C1 segment of cervical spinal cord (tissue), 14 donors: ENCODE measurements at places on chromosomes 5 and 9.

DNA sequence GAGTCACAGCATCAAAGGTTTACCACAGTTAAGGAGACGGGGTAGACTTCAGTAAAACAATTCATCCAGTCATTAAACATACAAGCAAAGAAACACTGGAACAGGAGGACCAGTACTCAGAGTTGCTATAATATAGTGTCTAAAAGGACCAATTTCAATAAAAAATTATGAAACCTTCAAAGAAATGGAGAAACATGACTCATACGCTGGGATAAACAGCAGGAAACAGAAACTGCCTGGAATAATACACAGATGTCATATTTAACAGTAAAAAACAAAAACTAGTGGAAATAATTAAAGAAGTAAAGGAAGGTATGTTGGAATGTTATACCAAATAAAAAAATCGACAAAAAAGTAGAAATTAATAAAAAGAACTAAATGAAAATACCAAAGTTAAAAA, 1075.9 kb downstream of the NR2F1-AS1 start:
- DNase-seq = no peak

- DNase-seq = no peak
These were observed 22.8 kb downstream of the SMIM3 start for GRCh38 chr5:150801117-150801927.

DNA sequence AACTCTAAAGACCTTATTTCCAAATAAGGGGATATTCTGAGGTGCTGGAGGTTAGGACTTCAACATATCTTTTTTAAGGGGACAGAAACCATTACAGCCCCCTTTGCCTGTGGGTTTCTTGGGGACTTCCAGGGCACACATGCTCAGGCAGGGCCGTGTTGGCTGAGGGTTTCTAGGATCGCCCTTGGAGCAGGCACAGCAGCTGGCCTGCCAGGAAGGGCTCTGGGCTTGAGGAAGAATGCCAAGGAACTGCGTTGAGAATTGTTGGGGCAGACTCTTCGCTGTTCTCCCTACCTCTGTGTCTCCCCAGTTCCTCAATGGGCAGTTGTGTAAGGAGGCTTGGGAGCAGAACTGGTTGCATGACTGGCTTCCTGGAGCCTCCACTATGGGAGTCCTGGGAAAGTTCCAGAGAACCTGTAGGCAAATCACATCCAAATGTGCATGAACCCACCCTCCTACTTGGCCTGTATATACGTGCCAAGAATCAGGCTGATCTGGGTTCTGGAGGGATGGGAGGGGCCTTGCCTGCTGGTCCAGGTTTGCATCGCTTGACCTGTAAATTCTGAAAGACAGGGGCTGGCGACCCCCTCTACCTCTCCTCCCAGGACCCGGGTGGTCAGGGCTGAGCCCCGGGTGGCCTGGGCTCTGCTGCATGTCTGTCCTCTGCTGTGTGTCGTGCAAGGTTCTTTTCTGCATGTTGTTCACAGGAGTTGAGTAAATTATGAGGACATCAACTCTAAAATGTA, 65.5 kb downstream of the HSPA4 start:
- no peak for DNase-seq

DNA sequence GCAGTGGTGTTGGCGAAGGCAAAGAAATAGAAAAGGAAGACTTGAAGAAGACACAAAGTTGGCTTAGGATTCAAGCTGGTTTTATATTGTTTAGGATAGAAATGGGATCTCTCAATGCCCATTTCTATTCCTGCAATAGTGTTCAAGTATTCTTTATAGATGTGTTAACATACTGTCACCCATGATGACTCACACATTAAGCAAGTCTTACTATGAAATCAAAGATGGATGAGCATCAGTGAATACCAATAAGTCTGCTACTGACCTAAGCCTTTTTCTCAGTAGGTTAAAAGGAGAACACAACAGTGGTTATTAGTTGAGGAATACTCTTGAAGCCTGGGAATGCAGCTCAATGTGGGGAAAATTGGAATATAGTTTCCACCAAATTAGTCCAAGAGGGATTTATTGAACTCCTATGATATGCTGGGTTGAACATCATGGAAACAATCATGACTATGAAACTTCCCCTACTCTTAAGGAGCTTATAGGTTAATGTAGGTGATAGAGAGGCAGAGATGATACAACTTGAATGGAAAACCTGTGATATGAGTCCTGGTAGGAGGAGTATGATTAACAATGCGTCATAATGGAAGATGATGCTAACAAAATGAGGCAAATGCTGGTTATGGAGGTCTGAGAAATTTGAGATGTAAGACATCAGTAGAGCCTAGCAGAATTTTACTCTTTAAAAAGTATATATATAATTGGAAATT, 417.1 kb upstream of the DAP start:
- DNase-seq = no peak

DNA sequence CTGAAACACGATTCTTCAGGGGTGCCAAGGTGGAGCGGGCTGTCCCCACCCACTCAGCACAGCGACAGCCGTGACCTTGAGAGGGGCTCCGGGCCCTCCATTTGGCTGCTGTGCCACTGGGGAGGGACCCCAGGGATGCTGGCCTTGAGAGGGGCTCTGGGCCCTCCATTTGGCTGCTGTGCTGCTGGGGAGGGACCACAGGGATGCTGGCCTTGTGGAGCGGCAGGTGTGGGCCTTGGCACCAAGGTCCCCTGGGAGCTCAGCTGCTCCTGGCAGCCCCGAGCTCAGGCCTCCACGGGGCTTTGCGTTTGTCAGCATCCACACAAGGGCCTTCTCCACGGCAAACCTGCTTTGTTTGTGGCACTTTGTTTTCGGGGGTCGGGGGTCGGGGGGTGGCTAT, 137.6 kb upstream of the LPCAT1 start:
- DNase-seq = no peak

DNA sequence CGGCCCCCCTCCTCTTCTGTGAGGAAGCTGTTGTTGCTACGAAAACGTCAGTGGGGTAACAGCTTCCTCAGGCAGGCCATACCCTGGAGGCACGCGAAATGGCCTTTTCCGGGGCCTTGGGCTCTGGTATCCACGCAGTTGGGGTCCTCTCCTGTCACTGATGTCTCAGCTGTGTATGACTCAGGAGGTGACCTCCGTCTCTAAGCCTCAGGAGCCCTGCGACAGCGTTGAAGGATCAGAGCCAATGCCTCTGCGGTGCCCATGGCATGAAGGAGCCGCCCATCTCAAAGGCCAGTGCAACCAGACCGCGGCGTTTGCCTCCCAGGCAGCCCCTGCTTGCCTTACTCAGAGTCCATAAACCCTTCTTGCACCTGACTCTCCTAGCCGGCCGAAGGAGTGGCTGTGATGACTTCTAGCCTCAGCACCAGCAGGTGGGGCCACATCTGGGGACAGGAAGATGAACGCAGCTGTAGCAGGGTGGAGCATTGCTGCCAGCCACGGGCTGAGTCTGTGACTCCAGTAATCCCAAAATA, 1.0 kb upstream of the MXD3 start:
- no peak for DNase-seq

GRCh38 chr5:77957516-77957915, 181.4 kb upstream of the TBCA start:
- no peak for DNase-seq

DNA sequence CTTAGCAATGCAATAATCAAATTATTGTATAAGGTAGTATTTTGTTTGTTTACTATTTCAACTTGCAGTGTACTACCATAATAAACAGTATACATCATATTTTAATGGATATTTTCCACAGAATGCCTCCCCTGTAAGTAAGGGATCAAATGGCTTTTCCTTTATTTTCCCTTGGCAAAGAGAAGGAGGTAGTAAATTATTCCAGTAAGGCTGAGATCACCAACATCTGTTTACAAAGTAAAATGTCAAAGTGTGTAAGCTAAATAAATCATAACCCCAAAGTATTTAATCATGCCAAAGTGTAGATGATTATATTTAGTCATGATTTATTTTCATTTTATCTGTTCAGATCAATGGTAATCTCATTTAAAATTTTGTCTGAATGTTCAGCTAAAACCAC, 537.6 kb downstream of the PRDM9 start:
- DNase-seq = no peak

DNA sequence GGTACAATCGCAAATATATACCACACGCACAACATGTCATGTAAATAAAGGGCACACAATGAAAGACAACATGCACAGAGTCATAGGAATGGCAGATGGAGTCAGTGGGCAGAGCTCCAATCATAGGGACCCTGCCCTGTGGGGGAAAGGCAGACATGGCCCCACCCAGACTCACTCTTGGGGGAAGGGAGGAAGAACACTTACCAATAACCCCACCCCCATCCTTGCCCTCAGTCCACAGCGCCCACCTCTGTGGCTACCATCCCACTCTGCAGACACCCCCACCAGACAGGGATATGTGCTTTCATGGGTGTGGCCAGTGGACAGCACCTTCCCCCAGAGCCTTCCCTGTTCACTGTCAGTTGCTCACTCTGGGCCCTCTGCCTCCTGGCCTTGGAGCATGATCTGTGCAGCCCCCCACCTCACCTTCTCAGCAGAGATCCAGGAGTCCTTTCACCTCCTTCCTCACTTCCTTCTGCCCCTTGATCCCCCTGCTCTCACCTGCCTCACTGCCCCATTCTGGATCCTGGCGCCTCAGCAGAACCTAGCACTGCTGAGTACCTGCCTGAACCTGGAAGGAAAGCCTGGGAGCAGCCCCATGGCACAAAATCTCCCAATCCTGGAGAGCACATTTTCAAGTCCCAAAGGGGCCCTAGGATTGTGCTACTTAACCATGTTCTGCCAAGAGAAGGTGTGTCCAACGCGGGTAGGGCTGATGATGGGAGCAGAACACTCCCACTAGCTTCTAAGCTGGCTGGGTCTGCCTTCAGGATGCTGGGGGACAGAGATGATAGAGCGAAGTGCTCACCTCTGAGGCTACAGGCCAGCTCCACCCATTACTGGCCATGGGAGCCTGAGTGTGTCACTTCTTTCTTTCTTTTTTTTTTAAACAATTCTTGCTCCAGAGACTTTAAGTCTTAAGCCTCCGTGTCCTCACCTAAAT, 1.5 kb upstream of the PHF19 start:
- no peak for DNase-seq

- no peak for DNase-seq
These were observed 37.5 kb upstream of the SHB start for GRCh38 chr9:38106488-38106887.

GRCh38 chr5:2996687-2997086, 245.2 kb upstream of the IRX2 start:
- no peak for DNase-seq

DNA sequence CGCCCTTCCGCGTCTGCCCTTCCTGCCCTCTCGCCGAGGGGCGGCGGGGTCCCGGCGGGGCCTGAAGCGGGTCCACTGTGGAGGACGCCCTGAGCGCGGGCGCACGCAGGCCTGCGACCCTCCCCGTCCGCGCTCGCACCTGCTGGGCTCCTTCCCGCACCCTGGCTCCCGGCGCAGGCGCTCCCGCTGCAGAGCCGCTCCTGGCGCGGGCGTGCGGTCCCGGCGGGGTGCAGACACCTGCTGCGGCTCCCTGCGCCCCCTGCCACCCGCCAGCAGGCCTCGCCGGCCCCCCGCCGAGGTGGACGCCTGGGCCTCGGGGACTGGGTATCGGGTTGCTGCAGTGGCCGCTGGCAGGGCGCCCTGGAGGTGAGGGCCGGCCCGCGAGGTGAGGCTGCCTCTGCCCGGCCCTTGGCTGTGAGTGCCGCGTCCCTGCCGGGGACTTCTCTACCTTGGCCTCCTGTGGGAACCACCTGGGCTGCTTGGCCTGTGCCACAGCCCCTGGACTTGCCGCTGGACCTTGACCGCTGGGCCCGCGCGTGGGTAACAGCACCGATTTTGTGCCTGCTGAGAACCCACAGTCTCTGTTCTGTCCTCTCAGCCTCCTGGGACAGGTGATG, 627 bp downstream of the ARRDC1 start:
- DNase-seq = no peak

GRCh38 chr5:115069087-115069968, 100.4 kb downstream of the TRIM36 start:
- DNase-seq = peak; percentile 4

DNA sequence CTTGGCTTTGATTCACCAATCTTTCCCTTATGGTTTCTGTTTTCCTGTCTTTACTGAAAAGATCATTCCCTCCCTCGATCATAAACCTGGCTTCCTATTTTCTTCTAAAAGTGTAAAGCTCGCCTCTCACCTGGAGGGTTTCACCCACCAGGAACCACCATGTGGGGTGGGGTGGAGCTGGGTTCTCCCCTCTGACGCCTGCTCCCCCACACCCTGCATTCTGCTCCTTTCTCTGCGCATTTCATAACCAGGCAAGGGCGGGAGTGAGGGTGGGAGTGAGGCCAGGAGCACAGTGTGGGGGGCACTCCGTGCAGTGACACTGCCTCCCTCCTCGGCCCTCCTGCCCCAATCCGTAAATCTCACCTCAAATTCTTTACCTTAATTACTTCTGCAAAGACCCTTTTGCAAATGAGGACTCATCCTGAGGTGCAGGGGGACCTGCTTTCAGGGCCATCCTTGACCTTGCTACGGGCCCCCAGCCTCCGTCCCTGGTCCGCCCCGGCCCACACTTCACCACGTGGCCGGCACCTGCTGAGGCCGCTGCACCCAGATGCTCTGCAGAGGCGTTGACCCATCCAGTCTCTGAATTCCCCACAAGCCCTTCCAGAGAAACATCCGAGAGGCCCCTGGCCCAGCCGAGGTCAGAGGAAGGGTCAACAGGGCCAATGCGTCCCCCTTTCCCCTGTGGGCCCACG, 59.3 kb downstream of the KCNT1 start:
- no peak for DNase-seq

GRCh38 chr9:70901013-70901412, 220.4 kb downstream of the TRPM3 start:
- no peak for DNase-seq
